Adrenal gland (tissue), 19 donors: ENCODE measurements at places on chromosomes 11 and 22.
A peak's percentile ranks its signal among the peaks of the same experiment; 100 is the strongest.

DNA sequence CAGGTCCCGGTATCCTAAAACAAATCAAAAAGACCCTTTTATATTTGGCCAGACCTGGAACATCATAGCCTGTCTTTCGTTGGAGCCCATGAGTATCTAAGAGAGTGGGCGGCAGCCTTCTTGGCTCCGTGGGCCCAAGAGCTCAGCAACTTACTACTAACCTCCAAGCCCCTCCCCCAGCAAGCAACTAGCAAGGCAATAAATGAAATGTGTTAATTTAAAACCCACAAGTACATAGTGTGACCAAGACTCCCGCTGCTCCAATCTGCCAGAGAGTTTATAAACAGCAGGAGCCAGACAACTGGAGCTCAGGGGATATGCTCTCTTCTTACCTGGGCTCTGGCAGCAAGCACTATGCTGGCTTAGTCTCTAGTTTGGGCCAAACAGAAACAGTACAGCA lies 40.8 kb upstream of the CYP2D6 start:
- DNase-seq, result no peak

DNA sequence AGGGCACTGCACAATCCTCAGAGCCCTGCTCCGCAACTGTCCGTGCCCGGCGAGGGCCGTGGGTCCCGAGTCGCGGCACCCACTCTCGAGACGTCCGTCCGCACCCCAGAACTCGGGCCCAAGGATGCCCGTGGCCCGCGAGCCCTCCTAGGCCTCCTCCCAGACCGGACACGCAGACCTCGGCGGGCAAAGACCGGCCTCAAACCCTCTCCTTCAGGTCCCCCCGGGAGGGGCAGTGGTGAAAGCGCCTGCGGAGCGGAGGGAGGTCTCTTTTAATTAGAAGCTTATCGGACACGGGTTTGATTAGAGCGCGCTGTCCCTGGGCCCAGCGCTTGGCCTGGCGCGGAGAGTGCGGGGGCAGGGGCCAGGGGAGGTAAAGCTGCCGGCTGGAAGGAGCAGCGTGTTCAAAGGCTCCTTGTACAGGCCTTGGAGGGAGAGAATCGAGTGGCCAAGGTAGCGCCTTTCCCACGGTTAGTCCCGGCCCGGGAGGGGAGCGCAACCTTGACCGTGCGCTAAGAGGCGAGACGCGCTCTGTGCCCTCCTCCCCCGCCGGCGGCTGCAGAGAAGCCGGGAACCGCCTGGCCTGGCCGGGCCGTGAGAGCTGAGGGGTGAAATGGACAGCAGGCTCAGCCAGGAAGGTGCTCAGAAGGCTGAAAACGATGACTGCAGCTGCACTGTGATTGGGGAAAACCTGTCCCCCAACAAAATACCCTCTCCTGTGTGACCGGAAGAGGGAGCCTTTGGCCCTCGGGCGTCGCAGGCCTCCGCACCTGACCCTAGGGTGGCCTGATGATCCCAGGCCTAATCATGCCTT lies 4.6 kb downstream of the WT1 start:
- no peak for DNase-seq

DNA sequence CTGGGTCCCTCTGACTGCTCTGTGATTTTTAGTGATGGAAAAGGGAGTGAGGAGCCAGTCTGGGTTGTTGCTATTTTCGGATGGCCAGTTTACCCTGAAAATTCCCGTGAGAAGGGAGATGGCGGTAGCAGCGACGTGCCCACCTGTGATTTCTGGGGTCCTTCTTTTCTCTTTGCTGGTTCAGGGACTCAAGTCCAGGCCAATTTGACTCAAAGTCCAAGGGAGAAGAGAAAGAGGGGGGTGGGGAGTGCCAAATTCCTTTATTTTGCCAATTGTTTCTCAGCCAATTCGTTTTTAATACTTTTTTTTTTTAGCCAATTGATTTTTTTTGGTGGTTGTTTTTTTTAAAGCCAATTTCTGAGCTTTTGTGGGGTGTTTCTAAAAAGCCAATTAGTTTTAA lies 6.9 kb downstream of the IGF2 start:
- DNase-seq, result no peak

GRCh38 chr11:17786824-17787525 lies 52.4 kb downstream of the KCNC1 start:
- DNase-seq, result no peak

GRCh38 chr22:27609451-27609888 lies 192.1 kb downstream of the MN1 start:
- no peak for DNase-seq

- DNase-seq, result no peak
Measured at GRCh38 chr11:77374611-77375031, 73.1 kb upstream of the GDPD4 start.

DNA sequence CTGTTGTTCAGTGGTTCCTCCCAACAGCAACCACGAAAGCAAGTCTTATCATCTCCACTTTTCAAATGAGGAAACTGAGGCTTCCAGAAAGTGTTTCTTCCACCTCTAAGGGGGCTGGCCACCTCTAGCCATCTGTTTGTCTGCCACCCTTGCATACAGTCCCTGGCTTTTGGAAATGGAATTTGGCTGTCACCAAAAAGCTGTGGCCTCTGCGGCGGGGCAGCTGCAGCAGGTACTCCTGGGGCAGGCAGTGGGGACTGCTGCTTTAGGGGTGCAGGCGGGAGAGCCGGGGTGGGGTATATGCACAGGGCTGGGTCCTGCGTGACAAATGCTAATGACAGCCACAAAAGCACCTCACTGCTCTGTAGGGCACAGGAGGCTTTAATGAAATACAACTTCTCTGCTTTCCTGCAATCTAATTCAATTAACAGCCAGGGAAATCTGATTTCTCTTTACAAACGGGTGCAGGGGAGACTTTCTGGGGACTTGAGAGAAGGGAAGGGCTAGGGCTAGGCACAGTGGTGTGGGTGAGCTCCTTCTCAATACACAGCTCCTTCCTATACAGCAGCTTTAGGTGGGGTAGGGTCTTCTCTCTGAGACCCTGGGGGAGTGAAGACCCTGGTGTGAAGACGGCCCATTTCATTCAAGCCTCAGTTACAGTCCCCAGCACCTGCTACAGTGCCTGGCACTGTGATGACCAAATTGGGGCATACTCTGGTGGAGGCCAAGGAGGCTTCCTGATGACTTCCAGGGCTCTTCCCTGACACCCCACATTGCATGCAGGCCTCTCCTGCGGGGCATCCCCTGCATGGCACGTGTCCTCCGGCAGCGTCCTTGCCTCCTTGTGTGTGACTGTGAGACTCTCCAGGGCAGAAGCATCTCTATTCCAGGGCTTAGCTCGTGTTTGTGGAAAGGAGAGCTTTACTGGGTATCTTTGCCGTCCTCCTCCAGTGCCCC lies 161.6 kb downstream of the CEP164 start:
- no peak for DNase-seq

DNA sequence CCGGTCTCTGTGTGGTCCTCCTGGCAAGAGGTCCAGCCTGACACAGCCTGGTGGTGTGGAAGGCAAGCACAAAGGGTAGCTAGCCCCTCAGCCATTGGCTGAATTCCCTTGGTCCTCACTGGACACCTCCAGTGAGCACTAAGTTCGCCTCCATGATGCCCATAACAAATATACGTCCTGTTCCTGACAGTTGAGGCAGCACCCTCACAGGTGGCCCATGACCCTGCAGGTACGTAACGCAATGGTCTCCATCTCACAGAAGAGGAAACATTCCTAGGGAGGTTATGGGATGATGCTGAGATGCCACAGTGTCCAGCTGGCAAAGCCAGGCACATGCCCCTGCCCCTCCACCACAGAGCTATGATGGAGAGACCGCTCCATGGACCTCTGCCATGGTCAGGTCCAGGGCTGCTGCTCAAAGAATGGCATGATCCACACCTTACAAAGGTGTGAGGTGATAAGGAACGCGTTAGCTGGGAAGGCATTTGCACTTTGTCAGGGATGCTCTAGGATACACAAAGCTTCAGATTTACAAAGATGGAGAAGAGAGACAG lies 1.4 kb upstream of the GNAZ start:
- peak; percentile 0 for DNase-seq

- DNase-seq, result peak; percentile 24
Measured at GRCh38 chr11:130066338-130066737, 3.4 kb upstream of the APLP2 start.

GRCh38 chr22:28867191-28867590 lies 16.2 kb upstream of the ZNRF3 start:
- no peak for DNase-seq

DNA sequence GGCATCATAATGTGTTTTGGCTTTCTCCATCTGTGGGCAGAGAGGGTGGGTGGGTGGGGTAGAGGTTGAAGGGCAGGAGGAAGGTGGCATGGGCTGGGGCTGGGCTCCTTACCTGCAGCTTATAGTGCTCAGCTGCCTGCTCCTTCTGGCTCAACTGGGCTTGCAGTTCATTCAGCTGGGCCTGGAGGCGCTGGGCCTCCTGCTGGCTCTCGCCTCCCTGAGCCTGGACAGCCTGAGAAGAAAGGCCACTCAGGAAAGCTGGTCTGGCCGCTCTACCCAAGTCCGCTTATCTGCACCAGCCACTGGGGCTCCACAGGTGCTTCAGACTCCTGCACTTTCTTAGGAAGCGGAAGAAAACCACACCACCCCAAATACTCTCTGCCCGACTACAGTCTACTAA lies 10.4 kb downstream of the IL18BP start:
- no peak for DNase-seq

DNA sequence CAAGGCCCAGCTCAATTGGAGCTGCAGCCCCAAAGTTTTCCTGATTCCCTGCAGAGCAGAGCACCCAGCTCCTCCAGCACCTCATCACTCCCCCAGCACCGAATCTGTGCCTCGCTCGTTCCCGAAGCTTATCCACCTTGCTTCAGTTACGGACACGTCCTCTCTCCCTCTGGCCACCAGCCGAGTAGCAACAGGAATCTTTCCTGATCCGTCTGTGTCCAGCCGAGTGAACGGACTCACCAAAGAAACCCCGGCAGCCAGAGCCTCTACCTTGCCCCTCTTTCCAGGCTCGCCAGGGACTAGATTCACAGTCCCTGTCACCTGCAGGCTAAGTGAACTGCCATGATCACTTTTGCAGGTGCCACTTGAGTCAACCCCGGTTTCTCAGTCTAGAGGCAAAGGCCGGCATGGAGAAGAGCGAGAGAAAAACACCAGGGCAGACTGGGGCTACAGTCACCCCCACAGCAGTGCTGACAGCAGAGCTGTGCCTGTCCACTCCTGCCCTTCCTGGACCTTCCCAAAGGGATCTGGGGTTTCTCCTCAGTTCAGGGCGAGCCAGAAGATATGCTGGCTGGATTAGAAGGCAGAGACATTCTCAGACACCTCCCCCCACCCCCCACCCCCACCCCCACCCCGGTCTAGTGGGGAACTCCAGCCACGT lies 32.3 kb downstream of the BID start:
- no peak for DNase-seq

DNA sequence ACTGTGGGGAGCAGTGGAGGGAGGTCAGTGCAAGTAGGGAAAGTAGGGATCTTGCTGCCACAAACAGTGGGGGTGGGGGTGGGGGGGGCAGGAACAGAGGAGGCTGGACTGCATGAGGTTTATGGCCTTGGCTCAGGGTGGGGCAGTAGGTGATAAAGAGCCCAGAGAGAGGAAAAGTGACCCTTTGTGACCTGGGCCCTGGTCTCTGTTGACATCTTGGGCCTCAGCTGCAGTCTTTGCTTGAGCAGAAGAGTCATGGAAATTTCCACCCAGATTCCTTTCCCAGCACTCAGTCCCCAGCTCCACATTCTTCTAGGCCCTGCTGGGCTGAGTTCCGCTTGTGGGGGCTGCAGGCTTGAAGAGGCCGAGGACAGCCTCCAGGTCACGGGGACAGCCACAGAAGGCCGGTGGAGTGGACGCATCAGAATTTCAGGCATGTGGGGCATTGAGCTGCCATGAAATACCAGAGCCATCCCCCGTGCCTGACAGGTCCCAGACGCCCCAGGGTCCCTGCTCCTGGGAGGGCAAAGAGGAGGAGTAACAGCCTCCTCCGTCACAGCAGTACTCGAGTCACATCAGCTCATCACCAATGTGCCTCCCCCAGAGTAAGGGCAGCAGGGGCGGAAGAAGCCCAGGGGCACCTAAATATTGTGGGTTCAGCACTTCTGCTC lies 9.7 kb upstream of the MALAT1 start:
- DNase-seq, result no peak

DNA sequence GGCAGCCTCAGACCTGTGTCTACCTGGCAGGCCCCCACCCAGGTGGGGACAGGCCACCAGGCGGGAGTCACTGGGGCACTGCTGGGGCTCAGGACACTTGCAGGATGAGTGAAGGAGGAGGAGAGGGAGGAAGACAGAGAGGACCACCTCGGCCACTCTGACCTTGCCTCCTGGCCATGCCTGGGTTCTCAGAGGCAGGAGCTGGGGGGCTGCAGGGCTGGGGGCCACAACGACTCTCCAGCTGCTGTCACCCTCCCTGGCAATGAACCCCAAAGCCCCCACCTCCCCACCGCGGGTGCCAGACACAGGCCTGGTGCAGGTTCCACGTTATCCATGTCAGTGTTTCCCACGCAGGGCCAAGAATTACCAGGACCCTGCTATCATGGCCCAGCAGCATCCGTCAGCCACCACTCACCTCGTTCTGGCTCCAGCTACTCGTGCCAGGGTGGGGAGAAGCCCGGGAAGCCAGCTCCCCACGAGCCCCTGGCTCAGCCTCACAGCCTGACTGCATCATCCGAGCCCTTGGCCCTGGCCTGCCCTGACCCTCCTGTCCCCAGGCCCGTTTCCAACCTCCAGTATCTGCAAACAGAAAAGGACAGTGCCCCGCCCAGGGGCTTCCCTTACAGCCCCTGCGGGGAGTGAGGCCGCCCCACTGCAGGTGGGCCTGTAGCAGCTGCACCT lies 62.4 kb downstream of the BRD1 start:
- no peak for DNase-seq

DNA sequence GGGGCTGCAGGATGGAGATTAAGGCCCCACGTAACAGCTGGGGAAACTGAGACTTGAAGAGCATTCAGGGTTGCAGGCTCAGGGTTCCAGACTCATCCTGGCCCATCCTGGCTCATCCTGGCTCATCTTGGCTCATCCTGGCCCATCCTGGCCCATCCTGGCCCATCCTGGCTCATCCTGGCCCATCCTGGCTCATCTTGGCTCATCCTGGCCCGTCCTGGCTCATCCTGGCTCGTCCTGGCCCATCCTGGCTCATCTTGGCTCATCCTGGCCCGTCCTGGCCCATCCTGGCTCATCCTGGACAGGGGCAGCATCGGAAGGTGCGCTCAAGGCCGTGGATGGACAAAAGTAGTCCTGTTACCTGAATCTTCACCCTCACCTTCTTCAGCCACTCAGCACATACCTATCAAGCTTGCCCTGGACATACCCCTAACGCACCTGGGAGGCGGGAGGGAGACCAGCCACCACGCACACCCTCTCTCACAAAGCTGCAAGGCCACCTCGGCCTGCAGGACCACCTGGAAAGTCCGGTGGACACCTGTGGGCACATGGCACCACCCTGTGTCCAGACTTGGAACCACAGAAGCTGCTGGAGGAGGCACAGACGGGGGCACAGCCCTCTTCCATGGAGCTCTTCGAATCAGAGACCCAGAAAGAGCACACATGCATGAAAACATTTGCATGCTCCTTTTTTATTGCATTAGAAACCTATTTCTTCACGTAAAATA lies 20.3 kb upstream of the NLRP6 start:
- DNase-seq, result no peak
